ENCODE measurements at places on chromosomes 2 and 18.

DNA sequence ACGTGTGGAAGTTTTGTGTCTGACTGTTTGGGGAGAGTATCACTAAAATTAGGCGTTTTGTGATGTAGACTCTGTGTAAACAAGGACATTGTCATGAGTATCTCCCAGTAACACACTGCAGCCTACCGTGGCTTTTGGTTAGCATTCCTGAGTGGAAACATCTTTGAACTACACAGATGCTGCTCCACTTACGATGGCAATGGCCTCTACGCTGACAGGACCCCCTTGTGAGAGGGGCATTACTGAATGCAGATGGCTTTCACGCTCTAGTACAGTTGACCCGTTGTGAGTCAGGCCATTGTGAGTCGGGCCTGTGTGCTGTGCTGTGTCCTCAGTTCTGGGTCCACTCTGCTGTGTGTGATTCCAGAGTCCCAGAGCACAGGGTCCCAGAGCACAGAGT lies 34.4 kb upstream of the ADNP2 start:
- no peak for DNase-seq

DNA sequence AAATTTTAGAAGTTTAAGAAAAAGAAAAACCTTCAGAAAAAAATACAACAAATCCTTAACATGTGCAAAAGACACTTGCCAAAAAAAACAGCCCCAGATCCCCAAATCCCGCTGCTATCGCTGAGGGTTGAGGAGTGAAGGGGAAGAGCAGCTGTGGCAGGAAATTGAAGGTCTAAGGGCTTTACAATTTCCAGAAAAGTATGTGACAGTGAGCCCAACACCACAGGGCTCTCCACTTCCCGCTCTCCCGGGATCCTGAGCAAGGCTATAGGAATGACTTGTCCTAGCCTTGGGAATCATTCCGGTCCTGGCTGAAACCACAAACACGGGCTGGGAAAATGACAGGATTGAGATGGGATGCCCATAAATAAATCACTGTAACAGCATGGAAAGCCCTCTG lies 191.4 kb downstream of the TMEM163 start:
- no peak for DNase-seq

GRCh38 chr18:75830828-75831227 lies 403.3 kb upstream of the SMIM21 start:
- no peak for DNase-seq

DNA sequence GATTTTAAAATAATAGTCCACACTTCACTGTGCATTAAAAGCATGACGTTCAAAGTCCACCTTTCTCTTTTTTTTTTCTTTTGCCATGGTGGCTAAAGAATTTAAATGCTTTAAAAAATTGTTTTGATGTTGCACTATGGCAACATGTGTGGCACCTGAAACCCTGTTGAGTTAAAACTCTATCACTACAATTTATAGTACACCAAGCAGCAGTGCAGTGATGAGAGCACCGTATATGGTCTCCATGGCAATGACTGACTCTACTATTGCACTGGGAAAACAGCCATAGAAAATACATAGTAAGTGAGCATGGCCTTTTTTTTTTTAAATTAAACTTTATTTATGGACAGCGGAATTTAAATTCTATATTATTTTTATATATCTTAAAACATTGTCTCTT lies 298.8 kb downstream of the FIGN start:
- no peak for DNase-seq

- DNase-seq: no peak
Measured at GRCh38 chr2:85501248-85501647, 37.7 kb upstream of the MAT2A start.

DNA sequence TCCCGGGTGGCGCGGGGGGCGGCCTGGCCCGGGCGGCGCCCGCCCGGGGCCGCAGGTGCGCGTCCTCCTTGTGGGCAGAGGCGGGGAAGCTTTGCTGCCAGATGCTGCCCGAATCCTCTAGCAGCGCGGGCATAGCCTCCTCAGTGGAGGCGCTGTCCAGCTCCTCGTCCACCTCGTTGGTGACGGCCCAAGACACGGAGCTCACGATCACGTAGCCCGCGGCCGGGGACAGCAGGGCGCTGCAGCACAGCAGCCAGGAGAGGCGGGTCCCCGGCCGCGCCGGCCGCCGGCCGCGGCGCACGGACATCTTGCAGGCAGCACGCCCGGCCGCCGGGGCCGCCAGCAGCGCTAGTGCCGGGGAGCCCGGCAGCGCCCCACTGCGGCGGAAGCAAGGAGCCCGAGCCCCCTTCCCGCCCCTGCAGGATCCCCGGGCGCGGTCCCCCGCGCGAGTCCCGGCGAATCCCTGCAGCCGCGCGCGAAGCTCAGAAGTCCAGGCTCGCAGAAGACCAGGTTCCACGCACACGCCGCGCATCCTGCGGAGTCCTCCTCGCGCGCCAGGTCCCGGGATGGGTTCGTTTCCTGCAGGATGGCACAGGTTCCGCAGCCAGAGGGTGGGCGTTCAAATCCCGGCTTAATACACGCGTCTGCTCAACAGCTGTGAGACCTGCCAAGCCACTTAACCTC lies at the start of gene CREG2:
Gene CREG2, minus strand, starts transcription at position 353 of the 684 bp plus-strand sequence. Its CDS starts 46 bp downstream, at position 307.
- peak; percentile 63 for DNase-seq
